Ascending aorta (tissue), 2 donors: ENCODE measurements at places on chromosomes 1 and 21. TPM values are rescaled to one million over a fixed set of nuclear protein-coding genes. Genes with fewer than 3 reads are reported as not detected.
A peak's percentile ranks its signal among the peaks of the same experiment; 100 is the strongest.

The ATP1A2 gene
- 316 TPM for total RNA-seq

DNA sequence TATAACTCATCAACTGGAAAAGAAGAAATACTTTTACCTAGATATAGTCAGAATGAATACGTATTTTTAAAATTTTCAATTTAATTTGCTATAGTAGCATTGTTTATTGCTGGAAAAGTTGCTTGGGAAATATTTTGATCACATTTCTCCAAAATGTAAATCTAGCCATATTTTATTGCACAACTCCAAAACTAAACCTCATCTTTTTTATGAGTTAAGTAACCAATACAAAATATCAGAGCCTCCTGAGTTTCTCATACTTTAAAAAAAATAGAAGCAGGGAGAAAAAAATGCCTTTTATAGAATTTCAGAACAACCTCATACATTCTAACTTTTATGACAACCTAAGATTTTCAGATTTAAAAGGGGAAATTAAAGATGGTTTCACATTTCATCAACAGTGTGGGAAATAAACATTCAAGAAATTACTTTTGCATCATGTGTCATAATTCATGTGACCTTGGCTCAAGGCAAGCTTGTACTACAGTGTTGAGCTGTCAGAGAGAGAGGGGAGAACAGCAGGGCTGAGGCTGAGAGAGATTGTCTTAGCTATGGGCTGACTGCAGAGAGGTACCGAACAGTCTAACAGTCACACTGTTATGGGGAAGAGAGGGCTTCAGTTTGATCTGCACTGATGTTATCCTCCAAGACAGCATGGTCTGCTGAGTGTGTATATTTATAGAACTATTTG lies 519.0 kb downstream of the LTN1 start:
- H3K27me3 ChIP-seq: no peaks in the 10 kb centered on the region
- no peak overlapping the region for H3K27ac ChIP-seq
- H3K4me1 ChIP-seq: no peaks in the 10 kb centered on the region
- H3K4me3 ChIP-seq: no peak overlapping the region
- H3K36me3 ChIP-seq: no peaks in the 10 kb centered on the region
- no peak for DNase-seq

DNA sequence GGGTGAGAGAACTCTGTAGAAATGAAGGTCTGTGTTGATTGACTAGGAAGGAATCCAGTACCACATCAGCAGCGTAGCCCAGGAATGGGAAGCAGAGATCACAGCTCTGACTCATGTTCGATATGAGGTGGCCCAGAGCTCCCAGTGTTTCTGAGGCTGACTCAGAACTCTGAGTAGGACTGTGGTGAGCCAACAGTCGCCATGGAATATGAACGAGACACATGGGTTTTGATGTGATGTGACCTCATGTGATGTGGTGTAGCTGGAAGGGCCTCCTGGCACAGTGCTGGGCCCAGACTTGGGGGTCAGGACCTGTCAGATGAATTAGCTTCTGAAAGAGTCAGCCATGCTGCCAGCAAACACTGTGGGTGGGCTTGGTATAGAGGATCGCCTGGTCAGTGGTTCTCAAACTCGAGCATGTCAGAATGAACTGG lies 237.0 kb downstream of the MRPL39 start:
- H3K36me3 ChIP-seq: no peaks in the 10 kb centered on the region
- no peak overlapping the region for H3K4me3 ChIP-seq
- peak; percentile 62 for DNase-seq
- no peaks in the 10 kb centered on the region for H3K27me3 ChIP-seq

DNA sequence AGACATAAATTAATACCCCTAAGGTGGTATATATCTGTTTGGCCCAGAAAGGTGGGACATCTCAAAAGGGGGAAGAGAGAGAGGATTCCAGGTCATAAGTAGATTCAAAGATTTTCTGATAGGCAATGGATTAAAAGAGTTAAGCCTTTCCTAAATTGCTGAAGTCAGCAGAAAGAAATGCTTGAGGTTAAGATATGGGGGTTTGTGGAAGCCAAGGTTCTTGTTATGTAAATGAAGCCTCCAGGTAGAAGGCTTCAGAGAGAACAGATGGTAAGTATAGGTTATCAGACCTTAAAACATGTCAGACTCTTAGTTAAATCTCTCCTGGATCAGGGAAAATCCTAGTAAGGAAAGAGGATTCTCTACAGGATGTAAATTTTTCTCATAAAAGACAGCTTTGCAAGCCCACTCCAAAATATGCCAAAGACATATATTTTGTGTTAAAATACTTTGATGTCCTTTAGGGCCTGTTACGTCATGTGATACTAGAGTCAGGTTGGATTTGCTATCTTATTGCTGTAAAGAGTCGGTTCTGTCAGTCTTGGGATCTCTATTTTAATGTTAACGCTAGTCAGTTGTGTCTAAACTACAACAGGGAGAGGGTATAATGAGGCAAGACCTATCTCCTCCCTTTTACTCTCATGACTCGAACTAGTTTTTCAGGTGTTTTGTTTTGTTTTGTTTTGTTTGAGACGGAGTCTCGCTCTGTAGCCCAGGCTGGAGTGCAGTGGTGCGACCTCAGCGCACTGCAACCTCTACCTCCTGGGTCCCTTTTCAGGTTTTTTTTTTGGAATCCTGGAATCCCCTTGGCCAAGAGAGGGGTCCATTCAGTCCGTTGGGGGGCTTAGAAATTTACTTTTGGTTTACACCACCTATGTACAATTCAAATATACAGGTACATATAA lies 30.6 kb downstream of the RGS2 start:
- H3K4me1 ChIP-seq: no peaks in the 10 kb centered on the region
- no peak for DNase-seq
- H3K4me3 ChIP-seq: no peak overlapping the region

- peaks cover 7% of the 10 kb centered on the region for H3K4me1 ChIP-seq
- H3K27ac ChIP-seq: no peak overlapping the region
- no peaks in the 10 kb centered on the region for H3K36me3 ChIP-seq
Observed at GRCh38 chr1:7704214-7705047, 66.7 kb upstream of the VAMP3 start.

- H3K27ac ChIP-seq: no peak overlapping the region
- DNase-seq: no peak
- no peaks in the 10 kb centered on the region for H3K4me1 ChIP-seq
- no peak overlapping the region for H3K4me3 ChIP-seq
- H3K27me3 ChIP-seq: no peaks in the 10 kb centered on the region
Observed at GRCh38 chr1:112686835-112687234, 12.4 kb downstream of the MOV10 start.

The LMX1A gene
- 1.7 TPM for total RNA-seq

DNA sequence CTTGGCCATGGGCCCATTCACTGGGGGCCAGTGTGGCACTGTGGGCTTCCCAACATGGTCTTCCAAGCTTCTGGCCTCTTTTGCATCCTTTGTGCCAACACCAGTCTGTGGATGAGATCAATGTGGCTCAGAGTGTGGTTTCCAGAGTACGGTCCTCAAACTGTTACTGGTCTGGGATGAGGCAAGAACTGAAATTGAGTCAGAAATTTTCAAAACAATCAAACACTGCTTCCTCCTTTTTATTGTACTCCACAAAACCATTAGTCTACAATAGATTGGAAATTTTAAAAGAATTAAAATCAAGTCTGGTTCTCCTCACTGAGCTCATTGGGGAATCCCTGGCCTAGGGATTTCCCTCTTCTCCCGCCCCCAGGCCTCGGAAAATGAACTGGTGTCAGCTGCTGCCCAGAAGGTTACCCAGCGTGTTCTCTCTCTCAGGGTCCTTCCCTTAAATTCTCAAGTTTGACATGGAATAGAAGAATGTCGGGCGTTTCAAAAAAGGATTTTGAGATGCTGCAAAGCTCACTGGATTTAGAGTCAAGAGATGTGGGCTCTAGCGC lies 222.0 kb downstream of the SDCCAG8 start:
- H3K27me3 ChIP-seq: no peaks in the 10 kb centered on the region
- H3K4me1 ChIP-seq: peaks cover 10% of the 10 kb centered on the region
- H3K27ac ChIP-seq: no peak overlapping the region

- H3K4me1 ChIP-seq: no peaks in the 10 kb centered on the region
- peak; percentile 12 for DNase-seq
- no peak overlapping the region for H3K27ac ChIP-seq
- no peak overlapping the region for H3K4me3 ChIP-seq
- no peaks in the 10 kb centered on the region for H3K27me3 ChIP-seq
Observed at GRCh38 chr1:94611681-94612475, 70.3 kb upstream of the F3 start.

DNA sequence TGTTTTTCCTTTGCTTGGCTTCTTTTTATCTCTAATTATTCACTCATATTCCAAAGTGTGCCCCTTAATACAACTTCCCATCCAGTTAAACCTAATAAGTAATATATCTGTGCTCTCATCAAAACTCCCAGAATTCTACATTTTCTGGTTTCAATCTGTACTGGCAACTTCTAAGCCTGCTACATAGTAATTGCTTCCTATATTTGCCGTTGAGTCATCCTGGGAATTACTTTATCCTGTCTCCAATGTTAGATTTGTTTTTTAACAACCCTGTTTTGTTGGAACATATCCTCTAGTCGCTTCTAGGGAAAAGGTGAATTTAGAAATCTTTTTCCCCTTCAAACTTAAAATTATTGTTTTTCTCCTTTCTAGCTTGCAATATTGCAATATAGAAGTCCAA lies 620.5 kb upstream of the PKN2 start:
- no peaks in the 10 kb centered on the region for H3K4me1 ChIP-seq
- no peak overlapping the region for H3K4me3 ChIP-seq
- H3K27me3 ChIP-seq: no peaks in the 10 kb centered on the region
- DNase-seq: no peak

GRCh38 chr1:172005856-172006255 lies 164.6 kb downstream of the DNM3 start:
- no peak overlapping the region for H3K27ac ChIP-seq
- no peak for DNase-seq
- no peaks in the 10 kb centered on the region for H3K4me1 ChIP-seq
- no peaks in the 10 kb centered on the region for H3K27me3 ChIP-seq

The ALPL gene
- 35.3 TPM for total RNA-seq

DNA sequence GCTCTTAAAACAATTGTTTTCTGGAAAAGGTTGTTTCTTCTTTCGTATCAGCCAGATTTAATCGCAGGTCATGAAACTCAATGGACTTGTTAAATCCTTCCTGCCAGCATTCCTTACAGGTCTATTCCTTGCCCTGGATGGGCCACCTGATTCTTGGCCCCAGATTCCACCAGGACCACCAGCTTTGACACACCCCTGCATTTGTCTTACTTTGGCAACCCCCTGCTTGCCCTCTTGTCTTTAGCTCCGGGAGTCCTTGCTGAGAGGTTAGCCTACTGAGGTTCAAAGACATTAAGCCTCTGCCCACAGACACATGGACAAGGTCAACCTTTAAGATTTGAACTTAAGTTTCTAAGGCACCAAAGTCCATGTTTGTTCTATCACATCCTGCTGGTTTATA lies 27.1 kb upstream of the DAB1 start:
- no peak for DNase-seq
- no peaks in the 10 kb centered on the region for H3K27me3 ChIP-seq
